ENCODE measurements at places on chromosomes 12 and 14.

GRCh38 chr12:22180705-22181104 lies 134.7 kb downstream of the CMAS start:
- DNase-seq: no peak

DNA sequence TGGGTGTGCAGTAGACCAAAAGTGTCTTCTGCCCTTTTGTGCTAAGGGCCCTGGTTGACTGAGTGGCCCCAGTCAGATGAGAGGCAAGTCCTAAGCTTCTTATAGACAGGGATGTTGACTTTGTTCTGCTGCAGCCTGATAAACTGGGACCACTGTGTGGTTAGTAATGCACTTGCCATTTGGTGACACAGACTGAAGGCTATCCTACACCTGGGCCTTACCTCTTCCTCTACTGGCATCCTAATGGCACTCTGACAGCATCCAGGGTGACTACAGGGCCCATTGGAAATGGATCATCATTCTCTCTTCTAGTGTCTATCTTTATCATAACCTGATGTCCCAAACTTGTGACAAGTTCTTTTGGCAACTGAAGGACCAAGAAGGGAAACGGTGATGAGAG lies 3.3 kb downstream of the SDR39U1 start:
- no peak for DNase-seq

- DNase-seq: no peak
Measured at GRCh38 chr12:58881816-58882215, 38.5 kb downstream of the LRIG3 start.

DNA sequence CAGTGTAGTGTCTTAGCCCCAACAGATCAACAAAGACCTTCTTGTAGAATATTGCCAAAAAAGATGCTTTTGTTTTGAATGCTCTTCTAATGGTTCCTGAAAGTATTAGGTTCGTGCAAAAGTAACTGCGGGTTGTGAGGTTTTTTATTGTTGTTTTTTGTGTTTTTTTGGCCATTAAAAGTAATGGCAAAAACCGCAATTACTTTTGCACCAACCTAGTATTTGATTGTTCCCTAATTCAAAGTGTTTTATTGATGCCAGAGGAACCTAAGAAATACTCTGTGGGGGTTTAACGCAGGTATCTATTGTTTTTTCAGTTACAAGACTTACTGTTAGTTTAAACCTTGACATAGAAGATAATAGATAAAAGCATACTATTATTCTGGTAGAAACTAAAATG lies 150.8 kb upstream of the DAAM1 start:
- DNase-seq: no peak

- peak; percentile 41 for DNase-seq
Measured at GRCh38 chr12:1527789-1528188, 66.6 kb downstream of the FBXL14 start.

DNA sequence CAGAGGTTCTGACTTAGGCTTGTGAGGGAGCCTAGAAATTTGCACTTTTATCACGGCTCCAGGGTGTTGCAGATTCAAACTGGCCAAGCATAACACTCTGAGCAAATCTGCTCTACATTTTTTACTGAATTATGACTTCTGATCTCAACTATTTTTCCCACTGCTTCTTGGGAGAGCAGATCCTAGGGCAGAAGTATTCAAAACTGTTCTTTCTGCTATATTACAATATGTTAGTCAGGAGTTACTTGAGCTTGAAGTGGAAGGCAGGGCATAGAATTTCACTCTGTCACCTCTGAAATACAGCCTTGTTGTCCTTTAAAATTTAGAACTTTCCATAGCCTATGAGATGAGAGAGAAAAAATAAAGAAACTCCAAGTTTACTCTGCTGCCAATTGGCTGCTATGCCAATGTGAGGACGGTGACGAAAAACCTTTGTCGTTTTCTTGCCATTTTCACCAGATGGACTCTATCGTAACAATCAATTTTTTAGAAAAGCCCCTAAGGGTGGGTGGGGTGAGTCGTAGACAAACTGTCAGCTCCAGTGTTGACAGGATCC lies 16.4 kb upstream of the KERA start:
- no peak for DNase-seq

DNA sequence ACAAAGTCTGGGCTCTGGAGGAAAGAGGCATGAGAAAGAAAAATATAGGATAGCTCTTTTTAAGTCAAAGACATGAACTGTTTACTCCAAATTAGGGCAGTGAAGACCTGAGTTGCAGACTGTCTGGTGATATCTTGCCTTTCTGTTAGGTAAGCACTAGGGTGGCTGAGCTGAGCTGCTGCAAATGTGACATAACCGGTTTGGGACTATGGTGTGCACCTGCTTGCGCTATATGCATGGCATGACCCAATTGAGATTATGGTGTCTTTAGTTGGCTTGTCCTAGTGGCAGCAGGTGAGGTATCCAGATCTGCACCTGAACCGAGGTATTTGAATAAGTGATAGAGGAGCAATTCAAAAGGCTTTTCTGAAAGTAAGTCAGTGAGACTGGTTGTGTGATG lies 345.6 kb downstream of the APAF1 start:
- DNase-seq: no peak

- no peak for DNase-seq
Measured at GRCh38 chr12:116213885-116214527, 63.5 kb downstream of the MED13L start.

DNA sequence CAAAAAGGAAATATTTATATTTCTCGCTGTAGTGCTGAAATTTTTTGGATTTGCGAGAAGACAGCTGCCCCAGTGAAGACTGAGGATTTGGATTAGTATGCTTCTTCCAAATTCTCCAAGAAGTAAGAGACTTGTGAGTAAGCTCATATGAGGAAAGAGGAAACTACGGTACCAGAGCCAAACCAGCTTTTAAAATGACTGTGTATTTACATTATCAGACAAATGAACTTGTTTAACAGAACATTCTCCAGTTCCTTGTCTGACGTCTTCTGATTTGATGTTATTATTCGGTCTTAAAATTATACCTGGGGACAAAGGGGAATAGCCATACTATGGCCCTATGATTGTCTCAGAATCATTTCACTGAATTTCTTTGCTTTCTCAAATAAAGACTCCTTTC lies 8.0 kb downstream of the CLEC12B start:
- DNase-seq: no peak
